HS-5 (cell line): ENCODE measurements at places on chromosomes 12 and 14.
A peak's percentile ranks its signal among the peaks of the same experiment; 100 is the strongest.

DNA sequence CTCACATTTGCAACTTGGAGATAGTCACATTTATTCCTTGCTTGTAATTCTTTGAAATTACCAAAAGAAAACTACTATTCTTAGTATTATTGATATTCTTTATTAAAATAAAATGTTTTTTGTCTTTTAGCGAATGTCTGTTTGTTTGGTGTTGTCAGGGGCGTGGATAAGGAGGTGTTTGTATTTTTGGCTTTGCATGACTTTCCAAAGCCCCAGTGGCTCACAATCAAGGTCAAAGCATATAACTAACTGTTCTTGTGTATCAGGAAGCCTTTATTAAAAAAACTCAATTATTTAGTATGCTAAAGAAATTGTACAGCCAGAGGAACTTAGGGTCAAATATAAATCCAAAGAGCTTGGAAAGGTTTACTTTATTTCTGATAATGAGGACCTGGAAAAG is 17.9 kb downstream of the GPHB5 start:
- DNase-seq = no peak

DNA sequence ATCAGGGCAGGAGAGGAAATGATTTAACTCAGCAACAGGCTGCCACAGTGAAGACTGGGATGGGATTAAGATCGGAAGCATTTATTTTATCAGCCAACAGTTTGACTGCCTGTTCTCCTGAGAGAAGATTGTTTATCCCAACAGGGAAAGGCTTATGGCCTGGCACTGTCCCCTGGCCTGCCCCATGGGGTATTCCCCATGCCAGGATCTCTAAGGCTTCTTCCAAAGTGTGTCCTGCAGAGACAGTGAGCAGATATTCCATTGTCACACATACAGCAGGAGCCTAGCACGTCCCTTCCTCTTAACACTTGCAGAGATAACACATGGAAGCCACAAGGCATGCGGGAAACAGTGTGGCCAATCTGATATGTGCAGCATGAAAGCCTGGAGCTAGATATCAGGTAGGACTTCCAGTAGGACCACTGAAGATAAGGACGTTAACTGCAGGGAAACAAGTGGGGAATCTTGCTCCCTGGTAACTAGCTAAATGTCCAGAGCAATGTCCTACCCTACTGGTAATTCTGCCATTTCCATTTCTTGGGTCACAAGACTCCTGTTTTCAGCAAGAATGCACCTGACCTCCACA is 48.2 kb downstream of the IQSEC3 start:
- no peak for DNase-seq

GRCh38 chr12:127688906-127689428 is 578.0 kb upstream of the TMEM132C start:
- DNase-seq = no peak

DNA sequence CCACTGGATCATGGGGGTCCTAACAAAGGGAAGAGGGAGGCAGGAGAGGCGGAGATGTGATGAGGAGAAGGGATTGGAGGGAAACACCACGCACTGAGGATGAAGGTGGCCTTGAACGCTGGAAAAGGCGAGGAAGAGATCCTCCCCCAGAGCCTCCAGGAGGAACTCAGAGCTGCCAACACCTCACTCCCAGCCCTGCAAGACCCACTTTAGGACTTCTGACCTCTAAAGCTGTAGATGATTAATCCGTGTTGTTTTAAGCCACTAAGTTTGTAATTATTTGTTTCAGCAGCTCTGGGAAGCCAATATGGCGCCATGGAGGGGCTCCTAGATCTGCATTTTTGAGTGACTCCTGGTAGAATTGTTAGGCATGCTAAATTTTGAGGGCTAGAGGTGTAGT is 74.6 kb upstream of the CEP83 start:
- no peak for DNase-seq

GRCh38 chr12:27434673-27435565 is 11.6 kb upstream of the SMCO2 start:
- no peak for DNase-seq

DNA sequence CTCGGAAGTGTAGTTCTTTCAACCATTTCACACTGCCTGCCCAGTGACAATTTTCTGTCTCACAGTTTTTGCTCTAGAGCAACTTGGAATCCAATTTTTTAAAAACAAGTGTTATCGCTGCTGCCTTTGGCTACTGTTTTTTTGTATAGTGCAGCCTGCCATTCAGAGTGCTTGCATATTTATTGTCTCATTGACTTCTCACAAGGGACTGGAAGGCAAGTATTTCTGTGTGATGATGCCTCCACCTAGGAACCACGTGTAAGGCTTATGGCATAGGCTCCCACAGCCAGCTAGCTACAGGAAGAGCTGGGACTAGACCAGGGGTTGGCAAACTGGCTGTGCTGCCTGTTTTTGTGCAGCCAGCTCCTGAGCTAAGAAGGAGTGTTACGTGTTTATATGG is 903 bp downstream of the PARPBP start:
- DNase-seq = no peak

DNA sequence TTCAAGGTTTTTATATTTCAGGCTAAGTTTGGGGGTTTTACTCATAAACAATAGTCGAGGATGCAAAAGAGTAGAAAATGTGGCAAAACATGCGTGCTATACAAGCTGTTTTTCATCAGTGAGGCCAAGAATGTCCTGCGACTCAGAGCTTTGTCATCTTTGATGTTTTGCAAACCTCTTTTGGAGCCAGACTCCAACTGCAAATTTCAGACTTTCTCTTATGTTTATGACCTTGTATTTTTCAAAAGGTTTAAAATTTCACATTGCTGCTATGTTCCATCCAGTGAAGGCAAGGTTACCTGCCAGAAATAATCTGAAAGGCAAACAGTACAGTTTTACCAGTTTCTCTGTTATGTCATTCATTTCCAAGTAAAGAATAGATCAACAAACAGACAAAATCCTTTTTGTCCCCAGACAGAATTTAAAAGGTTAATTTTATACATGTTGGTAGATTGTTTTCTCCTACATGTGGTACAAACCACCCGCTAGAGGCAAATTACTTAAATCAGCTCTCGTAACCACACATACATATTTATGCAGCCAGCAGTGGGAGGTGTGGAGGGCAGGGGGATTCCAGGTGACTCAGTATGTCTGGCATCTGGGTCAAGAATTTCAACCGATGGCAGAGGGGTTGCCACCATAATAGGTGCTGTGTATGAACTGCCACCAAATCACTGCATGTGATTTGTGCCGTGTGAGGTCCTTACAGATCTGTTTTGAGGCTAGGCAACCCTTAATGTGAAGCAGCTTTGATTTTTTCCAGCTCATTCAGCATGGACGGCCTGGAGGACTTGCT is 119.8 kb upstream of the CPM start:
- DNase-seq = peak; percentile 83

DNA sequence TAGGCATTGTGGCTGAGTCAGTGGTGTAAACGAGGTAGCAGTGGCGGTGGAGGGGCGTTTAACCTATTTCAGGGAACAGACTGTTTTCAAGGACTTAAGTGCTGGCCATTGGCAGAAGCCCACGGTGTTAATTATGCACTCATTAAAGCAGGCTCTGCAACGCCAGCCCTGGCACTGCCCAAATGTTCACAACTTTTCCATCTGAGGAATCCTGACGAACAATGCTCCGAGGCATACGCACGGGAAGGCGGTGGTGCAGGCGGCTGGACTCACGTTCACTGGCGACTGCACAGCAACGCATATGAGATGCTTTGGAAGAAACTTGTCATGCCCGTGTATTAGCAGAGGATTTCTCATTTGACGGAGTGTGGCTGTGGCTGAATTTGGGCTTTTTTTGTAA is 70.6 kb upstream of the SLC24A4 start:
- DNase-seq = no peak

- no peak for DNase-seq
Measured at GRCh38 chr14:74979029-74979428, 23.6 kb upstream of the PGF start.

DNA sequence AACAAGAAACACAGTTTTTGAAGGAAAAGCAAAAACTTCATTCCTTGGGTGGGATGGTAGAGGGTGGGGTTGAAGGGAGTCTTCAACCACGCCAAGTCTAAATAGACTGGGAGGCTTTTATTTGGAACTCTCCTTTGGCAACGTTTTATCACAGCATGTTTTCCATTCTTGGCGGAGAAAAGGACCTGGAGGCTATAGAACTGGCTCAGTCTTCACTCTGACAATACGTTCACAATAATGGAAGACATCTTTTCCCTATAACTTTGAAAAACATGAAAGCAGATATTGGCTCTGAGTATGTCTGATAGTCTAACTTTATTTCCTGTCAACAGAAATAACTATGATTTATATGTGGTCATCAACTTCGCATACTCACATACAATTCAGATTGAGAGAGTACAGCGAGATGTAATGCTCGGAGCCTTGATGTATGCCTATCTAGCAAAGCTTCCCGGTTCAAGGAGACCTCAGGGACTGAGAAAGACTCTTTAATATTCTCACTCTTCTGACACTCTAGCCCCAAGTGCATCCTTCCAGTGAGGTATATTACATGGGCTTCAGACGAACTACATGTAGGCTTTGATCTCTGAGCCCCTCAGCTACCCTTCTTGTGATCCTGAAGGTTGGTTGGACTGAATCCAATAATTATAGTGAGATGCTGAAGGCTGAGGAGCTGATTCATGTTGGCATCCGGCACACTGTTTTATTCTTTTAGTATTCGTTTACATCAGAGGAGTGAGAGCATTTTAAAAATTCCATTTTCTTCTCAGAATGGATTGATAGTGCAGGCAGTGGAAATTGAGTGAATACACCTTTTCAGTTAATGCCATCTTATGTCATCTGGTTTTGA is 14.0 kb downstream of the TMEM30B start:
- no peak for DNase-seq

DNA sequence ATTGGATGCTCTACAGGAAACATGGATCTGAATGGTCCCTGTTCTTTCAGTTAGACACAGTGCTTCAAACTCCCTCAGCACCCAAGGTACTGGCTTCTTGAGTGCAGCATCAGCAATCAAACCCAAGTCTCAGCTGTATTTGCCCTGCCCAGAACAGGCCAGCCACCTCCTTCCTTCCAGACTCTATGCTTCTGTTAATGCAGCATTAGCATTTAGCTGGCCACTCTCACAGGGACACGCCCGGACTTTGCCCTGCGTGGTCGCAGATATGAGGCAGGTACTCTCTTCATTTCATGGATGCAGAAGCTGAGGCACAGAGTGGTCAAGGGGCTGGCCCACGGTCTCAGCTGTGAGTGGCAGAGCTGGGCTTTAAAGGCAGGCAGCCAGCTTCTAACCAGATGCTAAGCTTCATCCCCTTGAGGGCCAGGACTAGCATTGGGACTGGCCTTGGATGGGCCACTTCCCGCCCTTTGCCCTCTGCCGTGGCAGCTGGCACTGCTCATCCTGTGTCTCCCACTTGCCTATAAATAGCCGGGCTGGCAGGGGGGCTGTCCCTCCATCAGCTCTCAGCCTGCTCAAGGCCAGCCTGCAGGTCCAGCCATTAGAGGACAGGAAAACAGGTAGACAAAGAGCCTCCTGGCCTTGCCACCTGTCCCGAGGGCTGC is 1.5 kb upstream of the SLC25A47 start:
- DNase-seq = no peak

DNA sequence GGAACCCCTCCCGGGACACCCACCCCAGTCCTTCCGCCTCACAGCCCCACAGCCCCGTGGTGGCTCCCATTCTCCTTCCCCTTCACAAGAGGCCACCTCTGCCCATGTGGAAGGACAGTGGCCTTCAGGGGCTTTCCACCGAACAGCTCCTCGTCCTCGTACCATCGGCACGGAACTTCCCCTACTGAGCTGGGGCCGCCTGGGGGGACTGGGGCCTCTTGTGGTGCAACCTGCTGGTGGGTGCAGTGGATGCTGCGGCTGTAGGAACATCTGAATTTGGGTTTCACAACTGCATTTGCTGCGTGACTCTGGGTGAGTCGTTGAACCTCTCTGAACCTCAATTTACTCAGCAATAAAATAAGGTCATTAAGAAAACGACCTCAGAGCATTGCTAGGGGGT is 50.9 kb downstream of the RFLNA start:
- DNase-seq = no peak

- DNase-seq = no peak
Measured at GRCh38 chr12:73465106-73465505, 1072.5 kb upstream of the ATXN7L3B start.

- DNase-seq = no peak
Measured at GRCh38 chr12:61797266-61797665, 462.9 kb upstream of the USP15 start.

DNA sequence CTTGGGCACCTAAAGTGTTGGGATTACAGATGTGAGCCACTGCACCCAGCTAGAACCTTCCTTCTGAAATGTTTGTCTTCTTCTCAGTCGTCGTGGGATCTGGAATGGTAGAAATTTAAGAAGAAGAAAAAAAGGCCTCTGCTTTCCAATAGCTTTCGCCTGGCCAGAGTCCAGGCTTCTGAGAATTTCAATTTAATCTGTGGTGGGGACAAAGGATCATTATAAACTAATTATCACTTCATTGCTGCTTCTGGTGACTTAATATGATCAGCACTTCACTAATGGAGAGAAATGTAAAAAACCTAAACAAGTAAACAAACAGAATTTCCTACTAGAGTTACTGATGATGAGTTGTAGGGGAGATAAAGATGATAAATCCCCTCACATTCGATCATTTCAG is 51.3 kb downstream of the CFAP251 start:
- no peak for DNase-seq

DNA sequence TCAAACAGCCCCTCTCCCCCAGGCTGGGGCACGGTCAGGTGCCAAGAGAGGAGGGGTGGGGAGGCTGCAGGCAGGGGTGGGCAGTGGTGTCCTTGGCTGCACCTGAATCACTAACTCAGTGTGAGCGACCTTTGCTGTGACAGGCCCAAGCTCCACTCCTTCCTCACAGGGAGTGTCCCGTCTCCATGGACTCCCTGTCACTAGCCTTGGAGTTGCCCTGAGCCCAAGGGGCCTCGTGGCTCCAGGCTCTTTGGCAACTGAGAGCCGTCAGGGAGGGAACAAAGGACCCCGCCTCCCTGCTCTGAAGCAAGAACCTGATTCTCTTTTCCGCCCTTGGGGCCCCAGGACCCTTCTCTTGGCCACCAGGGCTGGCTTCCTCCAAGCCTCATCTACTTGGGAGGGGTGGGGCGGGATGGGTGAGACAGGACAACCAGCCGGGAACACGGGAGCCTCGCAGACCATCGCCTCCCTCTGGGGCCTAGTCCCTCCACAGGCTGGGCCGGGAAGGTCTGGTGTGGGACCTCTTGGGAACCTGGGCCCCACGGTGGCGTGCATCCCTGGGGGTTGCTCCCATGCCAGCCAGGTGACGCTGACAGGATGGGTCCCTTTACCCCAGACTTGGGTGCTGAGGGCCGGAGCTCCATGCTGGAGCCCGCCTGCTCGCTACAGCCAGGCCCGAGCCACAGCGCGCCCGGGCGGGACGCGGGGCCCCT is 935 bp upstream of the ADSS1 start:
- no peak for DNase-seq

DNA sequence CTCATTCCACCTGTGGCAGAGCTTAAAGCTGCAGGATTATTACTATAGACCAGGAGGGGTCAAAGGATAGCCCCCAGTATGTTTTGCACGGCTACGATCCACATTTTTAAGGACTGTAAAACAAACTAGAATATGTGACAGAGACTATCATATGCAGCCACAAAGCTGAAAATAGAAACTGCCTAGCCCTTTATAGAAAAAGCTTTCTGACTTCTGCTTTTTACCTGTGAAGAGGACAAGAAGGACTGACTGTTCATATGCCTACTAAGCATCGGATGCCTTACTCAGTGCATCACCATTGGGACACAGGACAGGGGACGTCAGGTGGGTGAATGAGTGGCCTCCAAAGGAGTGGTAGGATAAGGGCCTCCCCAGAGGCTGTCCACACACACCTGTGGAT is 29.8 kb downstream of the SPTB start:
- no peak for DNase-seq

GRCh38 chr12:10454531-10454930 is 1.4 kb upstream of the KLRC1 start:
- no peak for DNase-seq

- no peak for DNase-seq
Measured at GRCh38 chr14:87430214-87430613, 562.8 kb downstream of the GALC start.
